ENCODE measurements at places on chromosomes 2 and 18. TPM values are rescaled to one million over a fixed set of nuclear protein-coding genes. Genes with fewer than 3 reads are reported as not detected.

The KYNU gene
- 1.9 TPM for total RNA-seq

The ANKRD29 gene
- 2.9 TPM for total RNA-seq

GRCh38 chr2:96503637-96504243 lies 1.4 kb downstream of the NEURL3 start:
- peak; percentile 37 for DNase-seq

The SP3 gene
- 129 TPM for total RNA-seq

The ANKRD53 gene
- not detected for total RNA-seq

The SKOR2 gene
- total RNA-seq, result 0.15 TPM

The CTIF gene
- 9.8 TPM for total RNA-seq

The CERKL gene
- total RNA-seq, result 0.14 TPM

DNA sequence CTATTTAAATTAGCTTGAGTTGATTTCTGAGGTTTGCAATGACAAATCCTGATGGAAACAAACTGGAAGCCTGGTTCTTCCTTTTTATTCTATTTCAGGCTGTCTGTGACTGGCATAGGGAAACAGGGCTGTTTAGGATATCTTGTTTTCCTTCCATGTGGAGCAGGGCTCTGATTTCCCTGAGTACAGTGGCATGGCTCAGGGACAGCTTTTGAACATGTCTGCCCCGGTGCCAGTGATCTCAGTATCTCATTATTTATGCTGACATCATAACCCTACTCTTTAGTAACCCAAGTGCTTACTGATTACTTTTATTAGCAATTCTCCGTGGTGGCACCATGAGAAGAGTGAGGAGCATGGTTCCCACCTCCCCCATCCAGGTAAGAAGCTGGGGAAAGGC lies 720.3 kb downstream of the GALR1 start:
- DNase-seq, result no peak

- no peak for DNase-seq
Measured at GRCh38 chr2:66683064-66683463, 248.1 kb downstream of the MEIS1 start.

The TGFA gene
- 1.3 TPM for total RNA-seq

The KCNG2 gene
- 0.14 TPM for total RNA-seq

The PFN4 gene
- not detected for total RNA-seq

The CCDC141 gene
- 1.2 TPM for total RNA-seq

The MC5R gene
- not detected for total RNA-seq

DNA sequence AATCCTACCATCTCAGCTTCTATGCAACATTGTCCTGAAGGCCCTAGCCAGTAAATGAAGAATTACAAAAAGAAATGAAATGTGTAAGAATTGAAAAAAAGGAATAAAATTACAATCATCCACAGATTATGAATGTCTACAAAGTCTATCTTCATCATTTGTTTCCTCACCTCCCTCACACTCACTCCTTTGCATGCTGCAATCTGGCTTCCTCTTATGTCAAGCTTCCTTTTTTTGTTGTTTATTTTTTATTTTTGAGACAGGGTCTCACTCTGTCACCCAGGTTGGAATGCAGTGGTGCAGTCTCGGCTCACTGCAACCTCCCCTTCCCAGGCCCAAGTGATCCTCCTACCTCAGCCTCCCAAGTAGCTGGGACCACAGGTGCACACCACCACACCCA lies 129.0 kb downstream of the CABYR start:
- no peak for DNase-seq

GRCh38 chr2:98872526-98872925 lies 63.5 kb downstream of the CRACDL start:
- DNase-seq, result no peak

DNA sequence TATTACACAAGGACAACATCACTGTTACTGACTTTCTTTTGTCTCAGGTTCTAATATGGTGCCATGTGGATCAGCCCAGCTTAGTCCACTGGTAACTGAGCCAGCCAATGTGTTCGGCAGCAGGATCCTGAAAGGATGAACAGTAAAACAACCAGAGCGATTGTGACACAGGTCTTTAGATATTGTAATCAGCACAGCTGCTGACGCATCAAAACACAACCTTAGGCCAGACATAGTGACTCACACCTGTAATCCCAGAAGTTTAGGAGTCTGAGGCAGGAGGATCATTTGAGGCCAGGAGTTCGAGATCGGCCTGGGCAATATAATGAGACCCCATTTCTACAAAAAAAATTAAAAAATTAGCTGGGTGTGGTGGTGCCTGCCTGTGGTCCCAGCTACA lies 183.4 kb upstream of the CDH20 start:
- no peak for DNase-seq

The CD8B2 gene
- not detected for total RNA-seq

GRCh38 chr18:57705832-57706595 lies 84.4 kb upstream of the NARS1 start:
- DNase-seq, result no peak

DNA sequence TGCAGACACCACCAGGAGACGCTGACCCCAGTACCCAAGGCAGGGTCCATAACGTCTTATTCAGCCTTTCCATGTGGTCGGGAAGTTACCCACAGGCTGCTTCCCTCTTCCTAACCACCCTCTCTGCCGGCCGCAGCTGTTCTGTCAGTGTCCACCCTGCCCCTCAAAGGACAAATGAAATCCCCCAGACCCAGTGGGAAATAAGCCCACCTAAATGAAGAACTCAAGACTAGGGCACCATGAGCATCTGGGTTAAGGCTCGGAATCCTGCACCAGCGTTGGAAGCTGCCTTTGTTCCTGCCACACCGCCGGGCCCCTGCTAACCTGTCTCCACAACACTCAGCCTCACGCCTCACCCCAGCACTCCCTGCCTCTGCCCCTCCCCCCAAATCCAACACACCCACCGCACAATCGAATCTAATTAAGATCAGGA lies 21.7 kb downstream of the BCL11A start:
- no peak for DNase-seq

The NEU4 gene
- 0.41 TPM for total RNA-seq

The UCN gene
- total RNA-seq, result not detected

The LTBP1 gene
- 27.4 TPM for total RNA-seq

GRCh38 chr2:45839508-45840251 lies 188.2 kb downstream of the PRKCE start:
- DNase-seq, result no peak

DNA sequence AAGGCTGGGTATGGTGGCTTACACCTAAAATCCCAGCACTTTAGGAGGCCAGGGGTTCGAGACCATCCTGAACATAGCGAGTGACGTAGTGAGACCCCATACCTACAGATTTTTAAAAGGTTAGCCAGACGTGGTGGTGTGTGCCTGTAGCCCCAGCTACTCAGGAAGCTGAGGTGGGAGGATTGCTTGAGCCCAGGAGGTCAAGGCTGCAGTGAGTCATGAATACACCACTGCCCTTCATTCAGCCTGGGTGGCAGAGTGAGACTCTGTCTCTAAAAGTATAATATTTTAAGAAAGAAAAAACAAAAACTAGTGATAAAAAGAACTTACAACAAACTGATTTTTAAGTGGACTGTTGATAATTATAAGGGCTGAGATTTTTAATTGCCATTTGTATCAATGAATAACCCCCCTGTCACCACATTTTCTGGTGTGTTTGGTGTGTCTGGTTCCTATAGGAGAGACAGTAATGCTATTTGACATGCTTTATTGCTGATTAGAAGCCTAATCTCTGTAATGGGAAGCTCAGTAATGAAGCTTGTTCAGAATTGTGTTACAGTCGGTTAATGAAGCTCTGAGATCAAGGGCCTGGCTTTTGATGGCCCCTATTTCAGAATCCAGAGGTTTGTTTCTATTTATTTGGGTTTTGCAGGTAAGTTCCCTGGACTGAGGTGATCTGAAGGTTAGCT lies 147.0 kb downstream of the NEDD4L start:
- DNase-seq, result no peak

GRCh38 chr2:215401896-215402379 lies 33.9 kb downstream of the FN1 start:
- no peak for DNase-seq

- DNase-seq, result no peak
Measured at GRCh38 chr18:43681661-43682060, 404.4 kb upstream of the SYT4 start.

- DNase-seq, result no peak
Measured at GRCh38 chr2:158580760-158581159, 124.0 kb downstream of the PKP4 start.

The FOXD4L1 gene
- total RNA-seq, result not detected

- DNase-seq, result no peak
Measured at GRCh38 chr2:229405796-229406195, 134.7 kb upstream of the PID1 start.

Data from H7 (cell line).